Left colon (tissue), 2 donors: ENCODE measurements at places on chromosomes 6 and 20. TPM values are rescaled to one million over a fixed set of nuclear protein-coding genes. Genes with fewer than 3 reads are reported as not detected.

- no peak for DNase-seq
Measured at GRCh38 chr20:50551288-50551687, 41.1 kb downstream of the PTPN1 start.

DNA sequence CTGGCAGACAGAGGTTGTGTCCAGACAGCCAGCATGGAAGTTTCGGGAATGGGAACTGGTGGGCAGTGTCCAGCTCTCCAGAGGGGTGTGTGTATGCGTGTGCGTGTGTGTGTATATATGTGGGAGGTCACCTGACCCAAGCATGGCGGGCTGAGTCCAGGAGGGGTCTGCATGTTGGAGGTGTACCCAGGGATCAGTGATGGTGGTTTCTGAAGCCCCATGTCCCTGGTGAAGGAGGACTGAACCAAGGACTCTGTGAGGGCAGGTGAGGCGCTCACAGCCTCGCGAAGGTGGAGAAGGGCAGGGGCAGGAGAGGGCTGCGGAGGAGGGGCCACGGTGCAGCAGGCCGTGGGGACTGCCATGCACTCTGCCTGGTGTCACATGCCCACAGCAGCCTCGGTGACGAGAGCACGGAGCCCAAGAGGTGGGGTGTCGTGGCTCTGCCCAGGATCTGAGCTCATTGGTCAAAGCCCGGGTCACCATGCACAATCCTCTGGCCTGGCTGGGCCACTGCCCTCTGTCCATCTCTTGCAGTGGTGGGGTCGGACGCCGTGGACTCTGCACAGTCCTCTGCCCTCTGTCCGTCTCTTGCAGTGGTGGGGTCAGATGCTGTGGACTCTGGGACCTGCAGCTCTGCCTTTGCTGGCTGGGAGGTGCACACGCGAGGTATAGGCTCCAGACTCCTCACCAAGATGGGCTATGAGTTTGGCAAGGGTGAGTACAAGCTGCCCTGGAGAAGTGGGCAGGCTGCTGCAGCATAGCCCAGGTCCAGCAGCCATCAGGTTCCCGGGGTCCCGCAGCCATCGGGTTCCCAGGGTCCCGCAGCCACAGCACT is 2.1 kb upstream of the LIME1 start:
- DNase-seq: no peak

DNA sequence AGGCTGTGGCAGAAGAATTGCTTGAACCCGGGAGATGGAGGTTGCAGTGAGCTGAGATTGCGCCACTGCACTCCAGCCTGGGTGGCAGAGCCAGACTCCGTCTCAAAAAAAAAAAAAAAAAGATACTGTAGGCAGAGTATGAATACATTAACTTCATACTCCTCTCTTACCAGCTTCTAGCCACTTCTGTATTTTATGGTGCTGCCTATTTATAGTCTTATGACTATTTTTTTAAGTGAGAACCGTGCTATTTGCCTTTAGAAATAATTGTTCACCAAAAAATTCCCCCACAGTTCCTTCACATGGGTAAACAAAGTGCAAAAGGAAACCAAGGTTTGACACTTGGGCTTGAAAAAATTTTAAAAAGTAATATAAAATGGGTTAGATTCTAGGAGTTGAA is 1.5 kb upstream of the SNRNP48 start:
- no peak for DNase-seq

- DNase-seq: no peak
Measured at GRCh38 chr6:159121486-159121885, 47.7 kb upstream of the FNDC1 start.

- no peak for DNase-seq
Measured at GRCh38 chr6:133132466-133132971, 108.6 kb upstream of the EYA4 start.

DNA sequence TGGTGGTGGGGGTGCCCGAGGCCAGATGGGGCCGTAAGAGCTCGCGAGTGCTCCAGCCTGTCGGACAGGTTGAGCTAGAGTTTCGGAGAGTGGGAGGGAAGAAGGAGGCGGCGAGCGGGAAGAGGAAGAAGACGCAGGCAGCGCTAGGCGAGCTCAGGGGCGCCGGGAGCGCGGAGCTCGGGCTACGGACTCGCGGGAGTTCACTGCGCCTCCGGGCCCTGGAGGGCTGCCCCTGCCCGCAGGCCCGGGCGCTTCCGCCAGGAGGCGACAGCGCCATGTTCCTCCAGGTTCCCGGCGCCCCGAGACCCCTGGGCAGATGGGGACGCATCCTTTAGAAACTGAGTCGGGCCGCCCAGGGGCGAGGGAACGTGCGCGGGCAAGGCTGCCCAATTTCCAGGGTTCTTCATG is 984 bp downstream of the TFAP2C start:
- DNase-seq: peak; percentile 65

- DNase-seq: no peak
Measured at GRCh38 chr6:98678481-98678880, 155.9 kb upstream of the POU3F2 start.

DNA sequence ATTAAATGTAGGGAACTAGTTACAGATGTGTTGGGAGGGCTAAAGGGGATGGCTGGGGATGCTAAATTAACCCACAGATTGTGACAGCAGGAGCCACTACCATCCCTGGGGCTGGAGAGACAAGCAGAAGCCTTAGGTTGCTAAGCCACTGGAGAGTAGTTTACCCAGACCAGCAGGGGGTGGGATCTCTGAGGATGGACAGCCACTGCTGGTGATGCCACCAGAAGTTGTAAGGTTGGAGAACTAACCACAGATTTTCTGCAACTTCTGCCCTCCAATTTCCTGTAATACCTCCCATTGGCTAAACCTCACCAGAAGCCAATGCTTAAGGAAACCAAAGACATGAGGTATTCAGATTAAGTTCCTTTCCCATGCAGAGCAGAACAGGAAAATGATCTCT is 139.6 kb upstream of the NOX3 start:
- no peak for DNase-seq

DNA sequence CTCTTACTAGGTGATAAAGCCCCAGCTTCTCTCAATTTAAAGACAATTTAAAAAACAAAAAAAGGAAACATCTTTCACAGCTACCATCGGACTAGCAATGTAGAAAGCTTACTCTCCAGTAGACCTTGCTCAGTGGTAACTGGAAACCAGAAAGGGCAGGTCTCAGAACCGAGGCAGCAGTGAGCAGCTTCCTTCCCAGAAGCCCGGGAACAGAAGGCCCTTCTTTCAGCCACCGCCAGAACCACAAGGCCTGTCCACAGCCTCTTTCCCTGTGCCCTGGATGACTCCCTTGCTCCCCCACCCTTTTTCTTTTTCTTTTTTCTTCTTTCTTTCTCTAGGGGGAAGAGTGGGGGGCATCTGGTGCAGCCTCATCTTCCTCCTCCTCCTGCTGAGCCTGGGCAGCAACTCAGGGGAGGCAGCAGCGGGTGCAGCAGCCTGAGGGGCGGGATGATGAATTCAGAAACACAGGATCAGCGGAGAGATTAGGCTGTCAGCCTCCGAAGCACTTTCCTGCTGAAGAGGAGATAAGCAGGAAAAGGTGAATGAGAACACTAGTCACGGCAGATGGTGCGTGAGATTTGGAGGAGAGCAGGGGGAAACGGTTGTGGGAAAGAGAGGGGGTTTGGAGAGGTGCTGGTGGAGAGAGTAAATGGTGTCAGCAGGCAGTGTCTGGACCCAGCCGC is 158.5 kb downstream of the ID4 start:
- DNase-seq: no peak

- no peak for DNase-seq
Measured at GRCh38 chr6:44651604-44652003, 264.1 kb downstream of the CDC5L start.

GRCh38 chr20:34541264-34541901 is 17.1 kb upstream of the MAP1LC3A start:
- no peak for DNase-seq

DNA sequence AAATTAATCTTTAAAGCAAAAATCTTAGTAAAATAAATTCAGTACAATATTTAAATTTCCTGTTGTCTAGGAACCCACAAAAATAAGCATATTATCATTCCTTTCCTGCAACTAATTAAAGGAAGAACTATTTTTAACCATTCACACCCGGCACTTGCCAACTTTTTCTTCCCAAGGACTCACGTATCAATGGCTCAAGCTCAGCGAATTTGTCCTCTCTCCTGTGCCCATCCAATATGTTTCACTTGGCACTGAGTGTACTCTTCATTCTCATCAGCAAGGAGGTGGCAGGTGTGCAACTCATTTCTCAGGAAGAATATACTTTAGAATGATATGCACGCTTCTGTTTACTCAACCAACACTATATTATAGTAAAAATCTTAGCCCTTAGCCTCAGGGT is 419.4 kb downstream of the C6orf118 start:
- no peak for DNase-seq

GRCh38 chr6:116159782-116160524 is 34.0 kb upstream of the COL10A1 start:
- no peak for DNase-seq

DNA sequence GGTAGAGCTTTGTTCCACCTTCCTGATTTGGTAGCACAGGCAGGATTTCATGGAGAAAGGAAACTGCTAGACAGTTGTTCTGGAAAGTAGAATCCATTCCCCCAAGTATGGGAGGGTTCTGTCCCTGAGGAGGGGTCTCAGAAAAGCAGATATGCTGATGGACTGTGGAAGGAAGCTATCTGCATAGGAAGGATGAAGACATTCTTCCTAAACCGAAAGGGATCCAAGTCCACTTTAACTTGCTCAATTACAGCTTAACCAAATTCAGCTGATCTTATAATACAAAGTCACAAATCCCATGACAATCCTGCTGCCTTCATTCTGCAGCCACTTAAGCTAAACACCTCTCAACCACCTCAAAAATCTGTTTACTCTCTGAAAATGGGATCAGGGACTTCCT is 2.6 kb downstream of the MAN1A1 start:
- no peak for DNase-seq

DNA sequence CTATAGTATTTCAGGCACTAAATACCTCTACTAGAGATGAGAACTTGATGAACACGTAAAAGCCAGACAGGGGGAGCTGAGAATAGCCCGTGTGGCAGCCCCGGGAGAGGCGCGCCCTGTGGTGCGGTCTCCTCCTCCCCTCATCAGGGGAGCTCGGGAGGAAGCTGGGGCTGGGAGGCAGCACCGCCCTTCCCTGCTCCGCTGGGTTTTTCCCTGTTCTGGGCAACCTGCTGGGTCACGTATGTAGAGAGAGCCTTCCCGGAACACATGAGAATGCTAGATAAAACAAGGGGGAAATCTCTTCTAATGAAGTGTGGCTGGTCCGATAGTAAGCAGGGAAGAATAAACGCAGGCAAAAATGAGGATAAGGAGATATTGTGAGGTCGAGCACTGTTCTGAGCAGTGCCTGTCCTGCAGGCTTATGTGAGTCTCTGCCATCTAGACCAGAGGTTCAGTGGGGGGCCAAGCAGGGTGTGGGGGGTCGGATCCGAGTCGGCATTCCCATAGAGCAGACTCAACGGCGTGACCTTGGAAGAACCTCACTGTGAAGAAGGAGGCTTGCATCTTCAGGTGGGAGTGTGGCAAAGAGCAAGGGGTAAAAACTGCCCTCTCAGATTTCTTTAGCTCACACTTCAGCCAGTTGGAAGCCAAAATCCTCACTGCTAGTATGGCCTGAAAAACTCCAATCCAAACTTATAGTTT is 13.4 kb upstream of the RPS6KA2 start:
- no peak for DNase-seq

GRCh38 chr6:27144740-27145079 is 102.8 kb upstream of the PRSS16 start:
- peak; percentile 18 for DNase-seq

DNA sequence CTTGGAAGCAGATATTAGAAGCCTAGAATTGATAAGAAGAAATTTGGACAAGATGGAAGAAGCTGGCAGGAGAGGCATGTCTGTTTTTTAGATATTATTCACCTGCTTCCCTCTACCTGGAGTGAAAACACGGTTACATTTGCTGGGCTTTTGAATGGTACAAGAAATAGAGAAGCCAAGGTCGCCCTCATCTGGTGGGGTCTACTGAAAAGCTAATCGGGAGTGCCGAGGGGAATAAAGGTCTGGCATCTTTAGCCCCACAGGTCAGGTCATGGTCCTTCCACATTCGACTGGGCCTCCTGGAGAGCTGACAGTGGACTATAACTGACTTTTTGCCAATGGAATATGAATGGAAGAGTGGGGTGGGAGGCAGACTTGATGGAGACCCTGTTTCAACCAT is 4.6 kb upstream of the C2 start:
- DNase-seq: no peak

DNA sequence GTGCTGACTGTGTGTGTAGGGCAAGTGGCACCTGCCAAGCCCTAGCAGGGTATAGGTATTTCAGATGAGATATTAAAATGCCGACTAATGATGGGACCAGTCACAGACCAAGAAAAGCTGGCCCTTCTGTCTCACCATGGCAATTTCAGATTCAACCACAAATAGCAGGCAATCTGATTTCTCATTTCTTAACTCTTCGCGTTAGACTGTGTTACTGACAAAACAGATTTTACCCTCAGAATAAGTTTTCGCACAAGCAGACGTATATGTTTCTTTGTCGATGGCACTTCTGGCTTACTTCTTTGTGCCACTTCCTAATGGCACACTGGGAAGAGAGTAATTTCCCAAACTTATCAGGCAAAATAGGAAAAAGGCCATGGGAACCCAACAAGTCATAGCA is 58.7 kb downstream of the CAP2 start:
- DNase-seq: no peak

DNA sequence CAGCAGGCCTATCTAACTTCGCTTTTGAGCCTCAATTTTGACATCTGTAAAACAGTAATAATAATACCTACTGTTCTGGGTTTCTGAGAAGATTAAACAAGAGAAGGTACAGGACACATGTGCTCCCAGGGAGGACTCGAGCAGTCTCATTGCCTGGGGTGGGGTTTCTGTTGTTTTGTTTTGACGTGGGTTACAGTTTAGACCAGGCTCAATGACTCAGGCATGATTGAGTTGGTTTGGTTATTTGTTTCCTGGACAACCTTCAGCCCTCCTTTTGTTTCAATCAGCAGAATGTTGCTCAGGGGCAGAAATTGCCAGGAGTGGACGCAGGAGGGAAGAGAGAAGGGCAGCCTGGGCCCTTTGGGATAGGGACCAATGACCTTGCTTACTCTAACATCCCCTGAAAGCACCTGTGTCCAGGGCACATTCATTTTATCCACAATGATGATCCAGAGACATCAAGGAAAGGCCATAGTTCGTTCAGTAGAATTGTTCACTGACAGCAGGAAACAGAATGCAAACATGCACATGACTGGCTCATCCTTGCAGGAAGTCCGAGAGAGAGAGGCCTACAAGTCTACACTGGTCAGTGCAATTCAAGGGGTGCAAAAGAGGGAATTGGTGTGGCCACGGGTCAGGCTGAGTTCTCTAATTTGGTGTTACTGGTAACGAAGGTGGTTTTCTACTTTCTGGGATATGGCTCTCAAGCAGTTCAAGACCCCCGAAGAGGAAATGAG is 74.5 kb upstream of the MRPS10 start:
- DNase-seq: no peak

DNA sequence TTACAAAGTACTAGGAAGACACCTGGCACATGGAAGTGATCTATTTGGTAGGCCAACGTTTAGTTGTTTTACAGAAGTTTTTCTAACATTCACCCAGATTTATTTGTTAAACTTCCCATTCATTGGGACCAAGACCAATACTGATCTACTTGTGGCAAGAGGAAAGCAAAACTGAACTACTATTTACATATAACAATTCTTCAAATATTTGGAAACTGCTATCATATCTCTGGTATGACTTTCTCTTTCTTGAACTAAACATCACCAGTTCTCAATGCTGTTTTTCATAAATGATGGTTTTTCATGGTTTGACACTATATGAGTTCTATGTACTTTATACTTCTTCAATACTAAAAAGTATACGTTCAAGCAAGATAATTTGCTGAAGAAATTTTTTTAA is 189.2 kb downstream of the ASCC3 start:
- no peak for DNase-seq

Gene PCNA
- 47.9 TPM for total RNA-seq

Gene COX4I2
- total RNA-seq: 0.67 TPM

Gene BFSP1
- 0.34 TPM for total RNA-seq

Gene IRF4
- total RNA-seq: 5.0 TPM

Gene SGK2
- 135 TPM for total RNA-seq

Gene PI16
- total RNA-seq: 2.0 TPM

Gene SIRPA
- total RNA-seq: 7.4 TPM
